ENCODE measurements at places on chromosomes 2 and 18. TPM values are rescaled to one million over a fixed set of nuclear protein-coding genes. Genes with fewer than 3 reads are reported as not detected.

Gene PREB
- total RNA-seq = 39.9 TPM

GRCh38 chr18:8657050-8657820 is 48.0 kb downstream of the RAB12 start:
- H3K36me3 ChIP-seq = no peaks in the 10 kb centered on the region
- H3K4me1 ChIP-seq = no peaks in the 10 kb centered on the region
- DNase-seq = no peak
- H3K4me3 ChIP-seq = no peak overlapping the region

Gene SLC11A1
- 9.3 TPM for total RNA-seq

DNA sequence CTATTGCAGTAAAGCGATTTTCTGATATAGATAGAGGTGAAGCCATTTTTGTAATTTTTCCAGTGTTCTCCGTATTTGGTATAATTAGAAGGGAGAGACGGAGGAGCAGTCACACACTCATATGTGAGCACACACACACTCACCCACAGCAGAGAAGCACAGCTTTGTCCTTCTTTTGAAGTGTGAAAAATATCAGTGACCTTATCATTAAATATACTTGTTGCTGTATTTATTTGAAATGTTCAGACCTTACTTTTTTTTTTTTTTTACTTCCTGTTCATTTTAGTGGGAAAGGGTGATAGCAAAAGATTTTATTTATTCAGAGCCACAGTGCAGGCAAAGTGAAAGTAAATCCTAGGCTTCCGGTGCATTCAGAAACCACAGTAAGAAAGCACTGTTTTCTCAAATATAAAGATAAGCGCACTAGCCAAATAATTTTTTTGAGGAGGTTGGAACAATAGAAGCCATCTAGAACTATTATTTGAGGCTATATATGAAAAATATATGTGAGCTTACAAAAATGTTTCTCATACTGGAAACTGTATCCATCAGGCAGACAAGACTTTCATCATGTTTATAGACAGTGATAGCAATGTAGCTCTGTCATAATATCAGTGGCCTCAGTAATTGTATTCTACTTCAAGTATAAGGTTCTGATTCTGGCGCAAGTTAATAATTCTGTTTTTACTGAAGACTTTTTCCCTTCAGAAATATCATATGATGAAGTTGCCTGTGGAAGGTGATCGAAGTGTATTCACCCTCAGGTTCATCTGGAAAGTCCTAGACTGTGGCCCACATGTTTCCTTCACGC is 37.2 kb downstream of the TSHZ1 start:
- peak overlapping the region; percentile 74 for H3K27ac ChIP-seq
- H3K4me1 ChIP-seq = peaks cover 24% of the 10 kb centered on the region
- no peaks in the 10 kb centered on the region for H3K36me3 ChIP-seq
- no peaks in the 10 kb centered on the region for H3K27me3 ChIP-seq

GRCh38 chr2:25905126-25905525 is 26.8 kb upstream of the ASXL2 start:
- H3K36me3 ChIP-seq = no peaks in the 10 kb centered on the region
- H3K27ac ChIP-seq = no peak overlapping the region
- H3K4me3 ChIP-seq = no peak overlapping the region
- no peaks in the 10 kb centered on the region for H3K27me3 ChIP-seq
- no peaks in the 10 kb centered on the region for H3K4me1 ChIP-seq
